ENCODE measurements at places on chromosomes 4 and X.

DNA sequence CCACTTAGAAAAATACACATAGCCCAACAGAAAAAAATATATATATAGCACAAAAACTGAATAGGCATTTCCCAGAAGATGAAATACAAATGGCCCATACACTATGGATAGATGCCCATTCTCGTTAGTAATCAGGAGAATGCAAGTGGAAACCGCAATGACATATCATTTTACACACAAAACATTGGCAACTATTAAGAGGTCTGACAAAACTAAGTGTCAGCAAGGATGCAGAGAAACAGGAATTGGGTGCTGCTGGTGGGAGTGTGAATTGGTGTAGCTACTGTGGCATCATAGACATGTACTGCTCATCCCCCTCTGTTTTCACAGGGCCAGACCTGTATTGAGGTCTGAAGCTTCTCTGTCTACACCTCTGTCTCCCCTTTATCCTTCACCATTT is 320.0 kb downstream of the IDS start:
- no peak overlapping the region for H3K4me3 ChIP-seq
- no peaks in the 10 kb centered on the region for H3K4me1 ChIP-seq
- H3K27ac ChIP-seq, result no peak overlapping the region
- H3K27me3 ChIP-seq, result no peaks in the 10 kb centered on the region
- no peak for DNase-seq

DNA sequence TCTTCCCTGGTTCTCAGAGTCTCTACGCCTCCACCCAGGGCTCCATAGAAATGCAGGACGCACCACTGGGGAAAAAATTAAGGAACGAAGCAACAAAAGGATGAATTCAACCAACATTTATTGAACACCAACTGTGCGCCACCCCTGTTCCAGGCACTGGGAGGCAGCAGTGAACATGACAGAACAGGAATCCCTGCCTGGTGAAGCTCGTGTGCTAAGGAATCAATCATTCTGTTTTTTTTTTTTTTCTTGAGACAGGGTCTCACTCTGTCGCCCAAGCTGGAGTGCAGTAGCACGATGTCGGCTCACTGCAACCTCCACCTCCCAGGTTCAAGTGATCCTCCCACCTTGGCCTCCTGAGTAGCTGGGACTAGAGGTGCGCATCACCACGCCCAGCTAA is 1.9 kb upstream of the FTSJ1 start:
- no peaks in the 10 kb centered on the region for H3K4me1 ChIP-seq
- no peaks in the 10 kb centered on the region for H3K36me3 ChIP-seq
- H3K4me3 ChIP-seq, result no peak overlapping the region
- no peak for DNase-seq
- no peak overlapping the region for H3K27ac ChIP-seq

- H3K4me1 ChIP-seq, result no peaks in the 10 kb centered on the region
- no peaks in the 10 kb centered on the region for H3K27me3 ChIP-seq
- no peak overlapping the region for H3K4me3 ChIP-seq
- H3K36me3 ChIP-seq, result no peaks in the 10 kb centered on the region
- DNase-seq, result no peak
Measured at GRCh38 chr4:176708771-176709311, 83.9 kb downstream of the VEGFC start.

DNA sequence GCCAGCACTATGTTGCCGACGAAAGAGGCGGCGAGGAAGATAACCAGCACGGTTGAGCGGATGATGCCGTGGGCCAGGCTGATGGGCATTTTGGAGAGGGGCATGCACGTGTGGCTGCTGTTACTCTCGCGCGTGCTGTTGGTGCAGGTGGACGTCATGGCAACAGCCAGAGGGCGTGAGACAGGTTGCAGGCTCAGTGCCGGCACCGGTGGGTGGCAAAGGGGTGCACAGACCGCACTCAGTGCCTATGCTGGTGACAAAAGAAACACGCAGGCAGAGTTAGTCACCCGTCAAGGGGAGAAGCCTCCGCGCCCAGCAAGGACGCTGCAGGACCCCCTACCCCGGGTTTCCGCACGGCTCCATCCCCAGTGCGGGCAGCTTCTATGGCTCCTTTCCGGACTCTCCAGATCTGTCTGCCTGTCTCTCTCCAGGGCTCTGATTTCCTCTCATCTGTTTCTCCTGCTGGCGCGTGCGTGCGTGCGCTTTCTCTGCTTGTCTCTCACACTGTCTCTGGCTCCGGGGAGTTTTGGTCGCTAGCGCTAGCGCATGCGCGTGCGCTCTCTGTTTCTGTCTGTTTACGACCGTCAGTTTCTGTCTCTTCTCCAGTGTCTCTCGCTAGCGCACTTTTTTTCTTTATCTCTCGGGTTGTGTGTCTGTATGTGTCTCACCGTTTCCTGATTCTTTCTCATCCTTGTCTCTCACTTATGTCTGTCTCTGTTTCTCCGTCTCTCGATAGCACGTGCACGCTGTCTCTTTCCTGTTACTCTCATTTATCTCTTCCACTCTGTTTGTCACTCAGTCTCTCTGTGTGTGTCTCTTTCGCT is 2.1 kb downstream of the GPR101 start:
- no peaks in the 10 kb centered on the region for H3K4me1 ChIP-seq

DNA sequence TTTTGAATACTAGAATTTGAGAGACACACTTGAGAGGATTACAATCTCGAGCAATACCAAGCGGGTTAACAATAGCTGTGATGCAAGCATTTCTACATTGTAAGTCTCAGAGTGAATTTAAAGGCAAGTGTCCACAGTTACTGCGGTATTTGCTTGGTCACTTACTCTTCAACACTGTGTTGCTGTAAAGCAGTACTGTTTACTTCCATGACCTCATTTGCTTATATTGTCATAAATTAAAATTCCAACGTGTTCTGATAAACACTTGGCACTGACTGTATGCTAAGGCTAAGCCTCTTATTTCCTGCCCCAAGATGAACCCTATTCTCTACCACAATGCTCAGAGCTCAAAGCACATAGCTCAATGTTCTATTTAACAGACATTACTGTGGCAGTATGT is 11.1 kb downstream of the EXOC1L start:
- no peaks in the 10 kb centered on the region for H3K27me3 ChIP-seq
- no peaks in the 10 kb centered on the region for H3K36me3 ChIP-seq
- no peak overlapping the region for H3K27ac ChIP-seq

DNA sequence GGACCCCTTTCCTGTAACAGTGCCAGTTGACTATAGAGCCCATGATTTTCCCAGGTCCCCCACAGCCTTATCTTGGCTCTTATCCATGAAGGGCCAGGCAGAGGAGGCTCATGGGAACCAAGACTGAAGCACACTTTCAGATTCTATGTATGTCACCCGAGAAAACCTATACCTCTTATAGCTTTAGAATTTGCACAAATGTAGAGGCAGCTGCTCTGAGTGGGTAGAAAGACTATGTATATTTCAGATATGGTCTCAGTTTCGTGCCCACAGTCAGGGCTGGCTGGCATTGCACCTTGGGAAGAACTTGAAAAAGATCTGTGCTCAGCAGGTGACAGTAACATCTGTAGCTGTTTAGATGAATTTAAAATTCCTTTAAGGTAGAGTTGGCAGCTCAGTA is 8.3 kb upstream of the LNX1 start:
- H3K36me3 ChIP-seq, result no peaks in the 10 kb centered on the region
- H3K27ac ChIP-seq, result no peak overlapping the region
- H3K4me3 ChIP-seq, result no peak overlapping the region
- H3K4me1 ChIP-seq, result no peaks in the 10 kb centered on the region
- DNase-seq, result no peak
- H3K27me3 ChIP-seq, result no peaks in the 10 kb centered on the region

GRCh38 chrX:39442332-39442731 is 641.1 kb downstream of the MID1IP1 start:
- peaks cover 68% of the 10 kb centered on the region for H3K27me3 ChIP-seq
- no peaks in the 10 kb centered on the region for H3K36me3 ChIP-seq
- H3K4me1 ChIP-seq, result no peaks in the 10 kb centered on the region
- no peak overlapping the region for H3K27ac ChIP-seq
- H3K4me3 ChIP-seq, result no peak overlapping the region
- DNase-seq, result no peak

GRCh38 chrX:64570204-64570603 is 175.0 kb upstream of the MTMR8 start:
- H3K27ac ChIP-seq, result no peak overlapping the region
- no peaks in the 10 kb centered on the region for H3K27me3 ChIP-seq
- DNase-seq, result no peak
- no peaks in the 10 kb centered on the region for H3K36me3 ChIP-seq
- H3K4me1 ChIP-seq, result no peaks in the 10 kb centered on the region
- no peak overlapping the region for H3K4me3 ChIP-seq

All from breast epithelium (tissue), 4 donors.